ENCODE measurements at places on chromosomes 4 and X.

GRCh38 chrX:14776901-14777300 is 96.0 kb downstream of the FANCB start:
- DNase-seq: no peak

GRCh38 chr4:61532336-61533000 is 332.3 kb downstream of the ADGRL3 start:
- no peak for DNase-seq

- no peak for DNase-seq
Observed at GRCh38 chr4:24842356-24842755, 47.0 kb downstream of the SOD3 start.

GRCh38 chr4:80173401-80173800 is 23.9 kb upstream of the PRDM8 start:
- DNase-seq: no peak

DNA sequence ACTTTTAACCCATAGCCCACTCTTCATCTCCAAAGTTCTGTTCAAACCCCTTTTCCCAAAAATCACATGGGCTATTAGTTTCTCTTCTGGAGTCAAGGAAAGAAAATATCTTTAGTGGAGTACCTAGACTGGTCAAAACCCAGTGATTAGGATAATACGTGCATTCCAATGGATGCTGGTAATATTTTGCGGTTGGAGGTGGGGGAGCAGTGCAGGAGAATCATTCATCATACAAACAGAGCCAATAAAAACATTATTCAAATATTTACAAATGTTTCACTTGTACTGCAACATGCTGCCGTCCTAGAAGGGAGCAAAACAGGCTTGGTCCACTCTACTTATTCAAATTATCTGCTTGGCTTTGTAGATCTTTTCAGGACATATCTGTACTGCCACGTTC is 57.2 kb upstream of the RAB9B start:
- DNase-seq: no peak

- no peak for DNase-seq
Observed at GRCh38 chr4:110132816-110133719, 65.3 kb downstream of the ELOVL6 start.

- peak; percentile 39 for DNase-seq
Observed at GRCh38 chrX:1072637-1073377, 139.6 kb downstream of the CRLF2 start.

DNA sequence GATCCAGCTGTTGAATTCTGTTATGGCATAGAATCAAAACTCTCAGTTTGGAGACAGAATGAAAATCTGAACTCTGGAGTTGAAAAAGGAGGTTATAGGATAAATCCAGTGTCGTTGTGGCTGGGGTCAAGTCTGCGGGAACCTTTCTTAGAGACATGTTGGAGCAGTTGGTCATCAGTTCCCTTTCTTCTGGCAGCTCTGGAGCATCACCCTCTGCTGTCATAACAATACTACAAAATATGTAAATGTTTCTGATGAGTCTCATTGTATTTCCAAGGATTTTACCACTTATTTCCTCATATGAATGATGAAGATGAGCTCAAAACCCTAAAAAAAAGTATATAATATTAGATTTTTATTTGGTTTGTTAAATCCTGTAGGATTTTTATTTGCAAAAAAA is 7.5 kb downstream of the TLR10 start:
- DNase-seq: no peak

DNA sequence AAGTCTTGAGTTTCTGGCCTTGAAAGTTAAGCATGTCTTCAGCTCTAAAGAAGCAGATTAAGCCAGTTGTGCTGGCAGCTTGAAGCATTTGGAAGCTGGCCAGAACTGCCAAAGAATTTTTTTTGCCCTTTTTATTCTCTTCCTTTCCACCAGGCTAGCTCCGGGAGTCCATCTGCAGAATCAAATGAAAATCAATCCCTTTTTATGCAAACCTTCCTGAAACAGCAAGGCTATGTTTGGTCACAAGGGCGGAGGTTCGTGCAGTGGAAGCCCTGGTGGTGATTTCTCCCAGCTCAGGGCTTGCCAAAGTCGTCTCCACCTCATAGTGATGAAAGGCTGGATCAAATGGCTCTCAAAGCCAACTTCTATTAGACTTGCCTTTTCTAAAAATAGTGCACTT is 21.6 kb upstream of the C4orf54 start:
- no peak for DNase-seq

DNA sequence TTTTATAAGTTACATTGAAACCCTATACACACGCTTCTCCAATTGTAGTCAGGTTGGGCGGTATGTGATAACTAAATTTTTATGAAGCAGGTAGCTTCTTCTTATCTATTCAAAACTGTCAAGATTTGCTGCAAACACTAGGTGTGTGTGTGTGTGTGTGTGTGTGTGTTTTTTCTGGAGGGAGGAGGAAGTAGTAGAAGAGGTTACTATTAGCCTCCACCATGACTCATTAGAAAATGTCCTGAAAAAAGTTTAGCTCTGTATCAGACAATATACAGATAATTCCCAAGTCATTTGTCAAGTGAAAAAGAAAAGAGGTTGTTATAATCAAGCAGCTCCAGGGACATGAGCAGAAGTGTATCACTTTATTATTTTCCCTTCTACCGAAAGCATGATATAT is 33.9 kb downstream of the PCDH7 start:
- DNase-seq: no peak

DNA sequence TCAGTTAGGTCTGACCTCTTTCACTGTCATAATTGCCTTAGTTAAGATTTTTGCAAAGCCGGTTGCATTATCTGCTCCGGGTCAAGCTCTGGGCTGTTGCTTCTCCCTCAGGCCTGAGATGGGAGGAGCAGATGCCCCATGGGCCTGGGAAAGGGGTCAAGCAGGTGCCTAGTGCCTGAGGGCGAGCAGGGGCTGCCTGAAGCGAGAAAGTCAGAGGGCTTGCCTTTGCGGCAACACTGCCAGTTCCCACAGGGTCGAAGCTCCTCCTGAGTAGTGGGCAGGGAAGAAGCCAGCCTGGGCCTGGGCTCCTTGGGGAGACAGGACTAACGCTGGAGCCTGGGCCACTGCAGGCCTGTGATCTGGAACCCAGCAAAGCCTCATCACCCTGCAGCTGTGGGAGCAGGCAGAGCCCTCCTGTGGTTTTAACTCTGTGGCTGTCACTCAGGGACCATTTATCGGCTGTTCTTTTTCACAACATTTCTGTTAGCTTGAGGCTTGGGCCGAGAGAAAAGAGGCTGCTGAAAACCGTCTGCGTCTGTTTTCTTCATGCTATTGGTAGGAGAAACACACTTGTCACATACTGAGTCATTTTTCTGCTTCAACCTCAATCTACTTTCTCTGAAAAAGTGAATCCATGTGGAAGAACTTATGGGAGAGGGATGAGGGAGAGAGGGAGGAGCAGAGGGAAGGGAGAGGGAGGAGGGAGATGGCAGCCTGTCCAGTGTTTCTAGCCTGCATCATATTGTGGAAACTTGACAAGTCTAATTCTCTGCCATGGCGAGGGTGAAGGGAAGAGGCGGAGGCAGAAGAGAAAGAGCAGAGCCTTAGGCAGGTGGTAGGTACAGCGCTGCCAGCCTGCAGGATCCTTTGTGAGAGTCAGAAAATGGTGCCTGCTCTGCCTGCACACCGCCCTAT is 68.4 kb downstream of the RHOH start:
- peak; percentile 85 for DNase-seq

DNA sequence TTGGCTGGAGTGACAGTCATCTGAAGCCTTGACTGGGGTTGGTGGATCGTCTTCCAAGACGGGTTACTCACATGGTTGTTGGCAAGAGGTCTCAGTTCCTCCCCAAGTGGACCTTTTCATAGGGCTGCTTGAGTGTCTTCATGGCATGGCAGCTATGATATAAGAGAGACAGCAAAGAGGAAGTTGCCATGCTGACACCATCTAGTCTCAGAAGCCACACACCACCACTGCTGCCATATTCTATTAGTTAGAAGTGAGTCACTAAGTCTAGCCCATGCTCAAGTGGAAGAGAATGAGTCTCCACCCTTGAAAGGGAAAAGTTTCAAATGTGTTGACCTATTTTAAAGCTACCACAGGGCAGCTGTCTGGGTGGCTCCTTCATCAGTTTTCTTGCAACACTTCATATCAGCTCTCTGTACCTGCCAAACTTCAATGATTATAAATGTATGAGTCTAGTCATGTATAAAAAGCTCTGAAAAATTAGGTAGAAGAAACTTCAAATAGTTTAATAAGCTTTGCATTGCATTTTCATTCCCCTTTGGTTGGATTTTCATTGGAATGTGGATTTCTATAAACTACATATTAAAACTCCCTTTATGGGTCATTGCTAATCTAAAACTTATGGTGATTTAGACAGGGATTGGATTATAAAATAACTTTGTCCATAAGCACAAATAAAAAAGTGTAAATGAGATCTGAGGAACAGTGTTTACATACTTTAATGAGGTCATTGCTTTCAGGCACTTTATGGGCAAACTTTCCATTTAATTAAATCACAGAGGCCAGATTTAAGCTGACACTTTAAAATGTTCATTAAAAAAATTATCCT is 68.0 kb upstream of the ATXN3L start:
- DNase-seq: no peak

DNA sequence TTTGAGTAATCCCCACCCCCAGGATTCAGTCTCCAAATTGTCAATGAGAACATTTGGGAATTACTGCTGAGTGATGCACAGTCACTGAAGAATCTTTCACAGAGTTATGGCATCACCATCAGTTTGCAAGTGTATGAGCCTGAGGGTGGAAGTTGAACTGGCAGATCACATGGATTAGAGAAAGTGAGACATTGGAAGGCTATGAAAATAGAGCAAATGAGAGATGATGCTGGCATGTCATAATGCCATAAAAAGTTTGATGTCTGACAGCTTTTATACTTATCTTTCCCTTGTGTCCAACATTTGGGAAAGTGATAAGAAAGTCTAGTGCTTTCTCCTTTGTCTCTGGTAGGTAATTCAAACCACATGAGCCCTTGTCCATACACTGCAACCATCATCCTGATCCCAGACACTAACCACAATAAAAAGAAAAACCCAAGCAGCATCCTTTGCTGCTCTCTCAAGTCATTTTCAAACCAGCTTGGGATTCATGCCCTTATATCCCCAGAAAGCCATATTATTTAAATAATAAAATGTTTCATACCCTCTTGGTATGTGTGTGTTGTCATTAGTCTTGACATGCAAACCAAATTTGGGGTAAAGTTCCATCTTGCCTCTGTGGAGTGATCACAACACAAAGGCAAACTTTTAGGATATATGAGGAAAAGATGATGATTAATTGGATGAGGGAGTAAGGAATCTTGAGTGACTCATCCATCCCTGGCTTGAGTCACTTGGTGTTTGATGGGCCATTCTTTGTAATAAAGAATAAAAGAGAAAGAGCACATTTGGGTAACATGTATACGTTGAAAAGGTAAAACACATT is 438.9 kb downstream of the GRXCR1 start:
- DNase-seq: no peak

DNA sequence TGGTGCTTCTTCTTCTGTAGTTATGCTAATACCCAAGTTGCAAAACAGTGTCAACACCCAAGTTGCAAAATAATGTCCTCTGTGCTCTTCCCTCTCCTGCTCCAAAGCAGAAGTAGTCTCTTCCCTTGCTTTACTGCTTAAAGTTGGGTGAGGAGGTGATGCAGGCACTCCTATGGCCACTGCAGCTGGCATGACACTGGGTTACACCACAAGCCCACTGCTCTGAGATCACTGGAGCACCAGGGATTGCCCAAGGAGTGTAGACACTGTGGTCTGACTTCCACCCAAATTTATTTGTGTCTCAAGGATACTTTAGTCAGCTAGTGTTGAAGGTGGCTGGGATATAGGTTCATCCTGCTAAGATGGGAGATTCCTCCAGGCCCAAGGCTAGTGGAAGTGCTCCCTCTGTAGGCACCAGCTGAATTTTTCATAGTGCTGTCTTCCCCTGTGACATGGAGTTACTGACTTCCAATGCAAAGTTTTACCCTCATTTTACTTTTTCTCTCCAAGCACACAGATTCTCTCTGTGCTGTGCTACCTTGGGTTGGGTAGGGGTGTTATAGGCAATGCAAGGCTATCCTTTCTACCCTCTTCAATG is 196.2 kb upstream of the TENT5D start:
- DNase-seq: no peak

DNA sequence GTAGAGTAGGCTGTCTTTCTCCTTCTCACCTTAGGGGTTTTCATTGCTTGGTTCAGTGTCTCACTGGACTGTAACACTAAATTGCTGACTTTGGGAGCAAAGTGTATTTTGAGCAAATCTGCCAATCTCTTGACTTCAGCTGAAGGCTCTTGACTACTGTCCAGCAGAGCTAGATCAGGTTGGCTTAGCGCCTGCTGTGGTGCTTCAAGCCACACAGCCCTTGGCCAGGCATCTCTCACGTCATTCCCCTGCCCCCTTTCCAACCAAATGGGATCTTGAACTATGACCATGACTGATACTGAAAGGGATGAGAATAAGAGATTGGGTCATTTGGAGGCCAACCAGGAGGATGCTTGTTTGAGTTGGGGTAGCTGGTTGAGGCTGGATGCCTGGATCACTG is 4.8 kb downstream of the SLC16A2 start:
- DNase-seq: no peak

GRCh38 chr4:26729027-26729426 is 131.6 kb upstream of the STIM2 start:
- DNase-seq: no peak

DNA sequence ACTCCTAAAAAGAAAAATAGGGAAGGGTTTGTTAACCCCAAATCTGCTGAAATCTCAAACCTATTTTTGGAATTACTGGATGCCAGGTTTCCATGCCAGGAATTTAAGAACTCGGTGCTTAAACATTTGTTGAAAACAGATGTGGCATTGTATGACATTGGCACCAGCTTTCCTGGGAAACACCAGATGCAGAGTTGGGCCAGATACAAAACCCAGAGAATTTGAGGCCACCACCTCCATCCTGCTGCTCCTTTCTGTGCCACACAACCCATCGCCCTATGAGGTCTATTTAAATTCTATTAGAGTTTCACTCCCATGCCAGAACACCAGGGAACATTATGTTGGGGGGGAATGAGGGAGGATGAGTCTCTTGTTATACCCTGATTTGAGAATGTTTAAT is 71.7 kb downstream of the ARAP2 start:
- DNase-seq: no peak

DNA sequence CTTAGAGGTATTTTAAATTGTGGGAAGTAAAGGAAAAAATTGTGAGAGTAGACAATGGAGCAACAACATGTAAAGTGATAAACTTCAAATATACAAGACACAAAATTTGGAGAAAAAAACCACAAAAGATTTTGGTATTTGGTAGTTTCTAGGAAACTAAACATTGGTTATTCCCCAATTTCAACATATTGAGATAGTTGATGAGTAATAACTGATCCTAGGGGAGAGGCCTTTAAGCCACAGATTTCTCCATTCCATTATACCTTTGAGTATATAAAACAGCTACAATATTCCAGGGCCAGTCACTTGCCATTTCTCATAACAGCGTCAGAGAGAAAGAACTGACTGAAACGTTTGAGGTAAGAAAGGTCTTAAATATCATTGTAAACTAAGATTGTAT is at the start of gene FDCSP:
TSS of gene FDCSP (plus strand) at position 301 of the 400 bp plus-strand sequence. CDS start 5,071 bp downstream, outside the sequence.
- DNase-seq: no peak

Measured in K562 (cell line).